ENCODE measurements at places on chromosomes 12 and 14. TPM values are rescaled to one million over a fixed set of nuclear protein-coding genes. Genes with fewer than 3 reads are reported as not detected.

DNA sequence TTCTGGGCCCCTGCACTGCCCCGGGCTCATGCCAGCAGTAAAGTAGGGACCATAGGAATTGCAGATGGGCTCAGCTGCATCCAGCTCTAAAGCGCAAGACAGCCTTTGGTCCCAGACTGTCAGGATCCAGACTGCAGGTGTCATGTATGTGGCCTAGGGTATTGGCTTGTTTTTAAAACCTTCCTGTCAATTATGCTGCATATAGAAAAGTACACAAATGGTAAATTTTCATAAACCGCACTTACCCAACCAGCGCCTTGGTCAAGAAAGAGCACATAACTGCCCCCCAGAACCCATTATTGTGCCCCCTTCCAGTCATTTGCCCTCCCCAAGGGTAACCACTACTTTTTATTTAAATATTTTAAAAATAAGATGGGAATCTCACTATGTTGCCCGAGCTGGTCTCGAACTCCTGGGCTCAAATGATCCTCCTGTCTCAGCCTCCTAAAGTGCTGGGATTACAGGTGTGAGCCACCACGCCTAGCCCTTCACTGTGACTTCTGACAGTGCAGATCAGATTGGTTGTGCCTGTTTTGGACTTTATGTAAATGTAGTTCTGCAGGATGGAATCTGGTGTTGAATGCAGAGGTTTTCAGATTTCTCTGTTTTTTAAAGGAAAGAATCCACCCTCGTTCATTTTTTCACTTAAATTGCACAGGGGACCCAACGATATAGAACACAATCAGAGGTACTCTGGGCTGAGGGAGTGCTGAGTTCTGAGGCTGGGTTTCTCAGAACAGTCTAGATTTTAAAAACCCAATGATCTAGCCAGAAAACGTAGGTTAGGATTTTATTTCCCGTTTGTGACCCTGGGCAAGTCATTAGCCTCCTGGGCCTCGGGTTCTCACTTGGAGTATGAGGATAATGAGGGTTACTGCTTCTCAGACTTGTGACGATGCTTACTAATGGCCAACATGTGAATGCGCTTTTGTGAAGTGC lies 6.7 kb downstream of the NR4A1 start:
- no peaks in the 10 kb centered on the region for H3K27me3 ChIP-seq
- no peak overlapping the region for H3K27ac ChIP-seq
- H3K4me1 ChIP-seq: no peaks in the 10 kb centered on the region
- no peaks in the 10 kb centered on the region for H3K36me3 ChIP-seq

The LMNTD1 gene
- not detected for total RNA-seq

The SPPL3 gene
- total RNA-seq: 22.0 TPM

- DNase-seq: no peak
- no peaks in the 10 kb centered on the region for H3K36me3 ChIP-seq
- no peaks in the 10 kb centered on the region for H3K27me3 ChIP-seq
- no peaks in the 10 kb centered on the region for H3K4me1 ChIP-seq
Observed at GRCh38 chr14:63492391-63492790, 50.8 kb downstream of the PPP2R5E start.

GRCh38 chr12:2387103-2387834 lies 334.5 kb downstream of the CACNA1C start:
- no peak overlapping the region for H3K27ac ChIP-seq
- DNase-seq: no peak
- H3K36me3 ChIP-seq: no peaks in the 10 kb centered on the region
- H3K4me3 ChIP-seq: no peak overlapping the region
- H3K27me3 ChIP-seq: no peaks in the 10 kb centered on the region

All from breast epithelium (tissue), 4 donors.